ENCODE measurements at places on chromosomes 5 and 9.

- DNase-seq = peak; percentile 73
These were observed 234.4 kb upstream of the MPDZ start for GRCh38 chr9:13513716-13514444.

DNA sequence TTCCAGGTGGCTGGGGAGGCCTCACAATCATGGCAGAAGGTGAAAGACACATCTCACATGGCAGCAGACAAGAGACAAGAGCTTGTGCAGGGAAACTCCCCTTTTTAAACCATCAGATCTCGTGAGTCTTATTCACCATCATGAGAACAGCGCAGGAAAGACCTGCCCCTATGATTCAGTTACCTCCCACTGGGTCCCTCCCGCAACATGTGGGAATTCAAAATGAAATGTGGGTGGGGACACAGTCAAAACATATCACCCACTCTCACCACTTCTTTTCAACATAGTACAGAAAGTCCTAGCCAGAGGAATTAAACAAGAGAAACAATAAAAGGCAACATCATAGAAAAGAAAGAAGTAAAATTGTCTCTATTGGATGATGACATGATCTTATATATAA lies 223.4 kb upstream of the SLC24A2 start:
- DNase-seq = no peak

- no peak for DNase-seq
These were observed 21.6 kb downstream of the NFX1 start for GRCh38 chr9:33311953-33312352.

- DNase-seq = no peak
These were observed 152.4 kb upstream of the CCDC152 start for GRCh38 chr5:42604171-42604711.

DNA sequence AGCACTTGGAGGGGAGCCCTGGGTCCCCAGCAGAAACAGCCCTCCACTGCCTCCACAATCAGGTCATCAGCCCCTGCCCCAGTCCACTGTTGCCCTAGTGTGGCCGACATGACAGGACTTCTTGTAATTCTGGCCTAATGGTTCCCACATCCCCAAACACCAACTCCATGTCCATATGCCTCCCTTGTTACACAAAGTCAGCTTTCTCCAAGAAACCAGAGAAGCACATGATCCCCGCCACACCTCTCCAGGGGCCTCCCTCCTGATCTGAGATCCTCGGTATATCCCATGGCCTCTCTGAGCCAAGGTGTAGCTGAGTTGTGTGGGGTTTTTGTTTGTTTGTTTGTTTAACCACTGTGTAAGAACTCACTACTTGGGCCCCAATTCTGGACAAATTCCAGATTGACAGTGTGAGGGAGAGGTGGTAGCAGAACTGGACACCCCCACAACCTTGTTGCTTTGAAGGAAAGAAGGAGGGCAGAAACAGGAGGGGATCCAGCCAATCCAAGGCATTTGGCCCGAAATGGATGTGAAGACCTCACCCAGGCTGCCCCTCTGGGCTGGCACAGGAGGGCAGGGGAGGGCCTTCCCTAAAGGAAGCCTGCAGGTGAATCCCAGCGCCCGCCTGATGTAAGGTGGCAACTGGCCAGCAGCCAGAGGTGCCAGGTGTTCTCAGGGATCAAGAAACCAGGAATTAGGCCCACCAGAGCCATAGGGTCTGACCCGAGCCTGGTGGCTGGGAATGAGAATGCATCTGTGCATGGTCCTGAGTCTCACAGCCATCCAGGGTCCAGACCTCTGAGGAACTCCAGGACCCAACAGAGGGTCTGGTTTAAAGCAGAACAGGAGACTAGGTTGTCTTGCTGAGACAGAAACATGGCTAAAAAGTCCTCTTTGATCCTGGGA lies 13.4 kb downstream of the IRF1 start:
- no peak for DNase-seq

- no peak for DNase-seq
These were observed 536 bp downstream of the FEM1C start for GRCh38 chr5:115544043-115544435.

DNA sequence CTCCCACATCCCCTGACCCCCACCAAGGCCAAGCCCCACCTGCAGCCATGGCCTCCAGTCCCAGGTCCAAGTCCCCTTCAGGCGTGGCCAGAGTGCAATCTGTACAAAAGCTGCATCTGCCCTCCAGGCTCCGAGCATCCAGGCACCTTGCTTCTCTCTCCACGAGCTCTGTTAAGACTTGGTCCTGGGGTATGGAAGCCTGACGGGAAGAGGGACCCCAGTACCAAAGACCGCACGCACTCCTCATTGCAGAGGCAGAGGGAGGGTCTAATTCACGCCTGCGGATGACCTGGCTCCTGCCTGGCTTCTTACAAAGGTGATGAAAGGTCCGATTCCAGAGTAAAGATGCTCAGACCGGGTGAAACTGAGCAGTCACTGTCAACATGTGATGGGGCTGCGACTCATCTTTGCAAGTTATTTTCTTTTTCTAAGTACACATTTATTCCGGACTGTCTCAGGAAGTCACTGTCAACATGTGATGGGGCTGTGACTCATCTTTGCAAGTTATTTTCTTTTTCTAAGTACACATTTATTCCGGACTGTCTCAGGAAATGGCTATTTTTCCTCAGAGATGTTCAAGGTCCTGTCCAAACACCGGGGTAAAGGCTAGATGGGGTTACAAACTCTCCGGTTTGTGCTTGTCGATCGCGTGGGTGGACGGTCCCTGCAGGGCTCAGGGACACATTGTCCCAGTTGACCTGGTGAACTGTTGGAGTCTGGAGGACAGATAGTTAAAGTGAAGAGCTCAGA lies 252.0 kb upstream of the IRX4 start:
- DNase-seq = no peak

DNA sequence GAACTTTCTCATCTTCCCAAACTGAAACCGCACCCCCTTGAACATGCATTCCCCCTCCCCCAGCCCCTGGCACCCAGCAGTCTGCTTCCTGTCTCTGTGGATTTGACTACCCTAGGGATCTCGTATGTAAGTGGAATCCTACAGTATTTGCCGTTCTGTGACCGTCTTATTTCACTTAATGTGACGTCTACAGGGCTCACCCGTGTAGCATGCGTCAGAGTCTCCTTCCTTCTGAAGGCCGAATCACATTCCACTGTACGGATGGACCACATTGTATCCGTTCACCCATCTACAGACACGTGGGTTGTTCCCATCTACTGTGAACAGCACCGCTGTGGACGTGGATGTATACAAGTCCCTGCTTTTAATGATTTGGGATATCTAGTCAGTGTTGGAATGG lies 4.5 kb downstream of the PRRX2 start:
- no peak for DNase-seq

GRCh38 chr9:137759649-137760321 lies 117.8 kb upstream of the CACNA1B start:
- DNase-seq = no peak

DNA sequence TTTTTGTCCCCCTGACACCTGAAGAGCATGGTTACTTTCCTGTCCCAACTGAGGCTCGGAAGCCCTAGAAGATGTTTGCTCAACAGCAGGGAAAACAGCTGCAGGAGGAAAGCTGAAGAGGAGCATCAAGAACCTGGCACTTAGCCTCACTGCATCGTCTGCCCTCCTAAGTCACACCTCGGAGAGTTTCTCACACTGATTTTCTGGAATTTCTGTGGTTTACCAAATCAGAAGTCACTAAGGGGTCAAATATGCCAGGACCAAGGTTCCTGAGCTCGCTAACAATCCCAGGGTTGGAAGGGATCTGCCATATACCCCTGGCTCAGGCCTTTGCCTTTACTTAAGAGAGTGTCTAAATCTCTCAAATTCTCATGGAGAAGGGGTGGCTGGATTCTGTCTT lies 5.3 kb downstream of the IL12B start:
- DNase-seq = no peak

DNA sequence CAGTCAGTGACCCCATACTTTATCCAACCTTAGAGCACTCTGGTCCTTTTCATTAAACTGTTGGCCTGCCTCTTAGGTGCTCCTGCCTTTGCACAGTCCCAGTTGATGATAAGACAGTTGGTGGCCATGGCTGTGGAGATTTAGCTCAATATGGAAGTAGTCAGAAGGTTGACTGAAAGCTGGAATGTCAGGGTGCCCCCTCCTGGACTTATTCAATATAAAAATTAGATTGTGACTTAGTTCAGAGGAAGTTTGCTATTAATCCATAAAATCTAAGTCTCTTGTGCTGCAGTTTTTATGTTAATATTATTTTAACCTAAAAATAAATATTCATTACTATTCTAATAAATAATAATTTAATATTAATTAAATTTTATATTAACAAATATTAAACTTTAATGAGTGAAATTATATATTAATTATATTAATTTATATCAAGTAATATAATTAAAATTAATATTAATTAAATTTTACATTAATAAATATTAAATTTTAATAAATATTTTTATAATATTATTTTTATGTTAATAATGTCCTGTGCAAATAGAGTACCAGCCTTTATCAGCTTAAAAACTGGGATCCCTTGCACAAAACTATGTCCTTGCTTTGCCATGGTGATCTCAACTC lies 77.7 kb upstream of the ADAMTSL1 start:
- DNase-seq = no peak
